ENCODE measurements at places on chromosomes 2 and 18.

- H3K36me3 ChIP-seq, result no peaks in the 10 kb centered on the region
- no peak overlapping the region for H3K4me3 ChIP-seq
- DNase-seq, result no peak
- H3K27me3 ChIP-seq, result peaks cover 11% of the 10 kb centered on the region
These were observed 182.0 kb upstream of the SP5 start for GRCh38 chr2:170533156-170533555.

DNA sequence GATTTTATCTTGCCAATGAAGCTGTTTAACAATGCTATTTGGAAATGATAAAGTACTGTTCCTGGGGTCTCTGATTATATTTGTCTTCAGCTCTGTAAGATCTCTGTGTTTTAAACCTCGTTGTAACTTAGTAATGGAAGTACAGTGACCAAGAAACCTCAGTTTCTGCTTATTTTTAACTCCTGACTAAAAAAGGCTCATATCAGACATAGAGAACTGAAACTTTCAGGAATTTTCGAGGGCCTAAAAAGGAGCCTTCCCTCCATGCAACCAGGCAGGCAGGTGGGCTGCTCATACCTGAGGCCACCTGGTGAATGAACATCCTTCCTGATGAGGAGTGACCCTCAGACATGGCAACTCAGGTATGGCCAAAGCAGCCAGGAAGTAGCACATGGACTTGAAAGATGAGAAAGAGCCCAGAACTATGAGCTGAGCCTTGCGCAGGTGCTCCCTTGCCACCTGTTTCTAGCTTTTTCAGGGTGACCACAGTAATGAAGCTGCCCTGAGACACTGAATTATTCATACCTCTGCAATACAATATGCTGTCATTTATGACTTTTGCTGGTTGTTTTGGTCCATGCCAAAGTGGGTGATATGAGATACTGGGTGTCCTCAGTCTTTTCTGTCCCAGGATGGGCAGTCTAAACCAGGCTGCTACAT is 23.9 kb downstream of the MYO3B start:
- no peaks in the 10 kb centered on the region for H3K4me1 ChIP-seq
- H3K4me3 ChIP-seq, result no peak overlapping the region
- H3K27ac ChIP-seq, result no peak overlapping the region
- DNase-seq, result no peak

DNA sequence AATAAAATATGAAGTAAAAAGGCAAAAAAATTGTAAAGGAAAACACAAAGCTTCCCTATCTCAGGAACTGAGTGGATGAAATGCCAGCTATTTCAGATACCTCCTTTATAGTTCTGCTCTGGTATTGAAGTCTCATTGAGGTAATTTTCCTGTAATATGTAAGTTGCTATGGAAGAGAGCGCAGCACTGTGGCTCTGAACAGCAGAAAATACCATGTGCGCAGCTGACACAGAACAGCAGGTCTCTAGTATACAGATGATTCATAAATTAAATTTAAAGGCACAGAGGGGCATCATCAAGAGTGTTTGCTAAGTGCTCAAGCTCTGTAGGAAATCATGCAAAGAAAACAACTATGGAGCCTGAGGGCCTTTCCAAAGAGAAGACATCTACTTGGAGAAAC is 315.3 kb upstream of the CDH7 start:
- no peak overlapping the region for H3K27ac ChIP-seq
- DNase-seq, result no peak
- no peaks in the 10 kb centered on the region for H3K4me1 ChIP-seq

- H3K4me1 ChIP-seq, result no peaks in the 10 kb centered on the region
- peaks cover 43% of the 10 kb centered on the region for H3K27me3 ChIP-seq
- no peak overlapping the region for H3K4me3 ChIP-seq
- H3K36me3 ChIP-seq, result no peaks in the 10 kb centered on the region
These were observed 102.6 kb upstream of the NDUFV2 start for GRCh38 chr18:8999872-9000271.

DNA sequence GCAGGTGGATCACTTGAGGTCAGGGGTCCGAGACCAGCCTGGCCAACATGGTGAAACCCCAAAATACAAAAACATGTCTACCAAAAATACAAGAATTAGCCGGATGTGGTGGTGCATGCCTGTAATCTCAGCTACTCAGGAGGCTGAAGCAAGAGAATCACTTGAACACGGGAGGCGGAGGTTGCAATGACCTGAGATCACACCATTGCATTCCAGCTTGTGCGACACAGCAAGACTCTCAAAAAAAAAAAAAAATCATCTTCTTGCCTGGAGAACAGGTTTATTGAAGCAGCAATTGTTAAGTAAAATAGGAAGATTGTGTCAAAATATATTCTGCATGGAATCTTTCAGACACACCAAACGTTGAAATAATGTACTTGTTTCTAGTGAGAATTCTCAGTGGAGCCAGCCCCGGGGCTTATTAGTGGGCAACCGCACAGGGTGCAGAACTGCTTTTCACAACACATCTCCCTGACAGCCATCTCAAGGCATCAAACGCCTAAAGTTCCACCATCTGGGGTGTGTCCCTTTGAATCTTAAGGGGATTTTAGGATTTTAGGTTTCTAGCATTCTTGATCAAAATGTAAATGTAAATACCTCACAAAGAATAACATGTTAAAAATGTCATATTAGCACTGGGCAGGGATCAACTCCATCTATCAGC is 28.6 kb upstream of the PPP4R1 start:
- H3K27ac ChIP-seq, result no peak overlapping the region
- H3K36me3 ChIP-seq, result no peaks in the 10 kb centered on the region
- no peaks in the 10 kb centered on the region for H3K27me3 ChIP-seq
